ENCODE measurements at places on chromosomes 1 and 21.
A peak's percentile ranks its signal among the peaks of the same experiment; 100 is the strongest.

DNA sequence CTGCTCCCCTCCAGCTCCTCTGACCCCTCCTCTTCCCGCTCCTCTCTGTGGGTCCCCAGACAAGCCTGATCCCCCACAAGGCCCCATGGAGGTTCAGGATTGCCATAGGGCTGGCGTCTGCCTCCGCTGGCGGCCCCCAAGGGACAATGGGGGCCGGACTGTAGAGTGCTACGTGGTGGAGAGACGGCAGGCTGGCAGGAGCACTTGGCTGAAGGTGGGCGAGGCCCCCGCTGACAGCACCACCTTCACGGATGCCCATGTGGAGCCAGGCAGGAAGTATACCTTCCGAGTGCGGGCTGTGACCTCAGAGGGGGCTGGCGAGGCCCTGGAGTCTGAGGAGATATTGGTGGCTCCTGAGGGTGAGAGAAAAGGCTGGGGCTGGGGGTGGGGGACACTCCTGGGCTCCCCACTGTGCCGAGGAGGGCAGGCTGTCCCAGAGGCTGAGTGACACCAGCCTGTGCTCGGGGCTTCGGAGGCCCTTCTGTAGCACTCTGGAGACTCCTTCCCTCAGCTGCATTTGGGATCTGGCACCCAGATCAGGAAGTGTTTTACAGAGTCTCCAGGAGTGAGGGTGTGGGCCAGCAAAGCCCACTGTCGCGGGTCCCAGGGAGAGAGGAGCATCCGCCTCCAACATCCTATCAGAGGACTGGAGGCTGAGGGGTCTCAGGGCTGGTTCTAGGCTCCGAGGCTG is 25.9 kb downstream of the IGFN1 start:
- DNase-seq = no peak

DNA sequence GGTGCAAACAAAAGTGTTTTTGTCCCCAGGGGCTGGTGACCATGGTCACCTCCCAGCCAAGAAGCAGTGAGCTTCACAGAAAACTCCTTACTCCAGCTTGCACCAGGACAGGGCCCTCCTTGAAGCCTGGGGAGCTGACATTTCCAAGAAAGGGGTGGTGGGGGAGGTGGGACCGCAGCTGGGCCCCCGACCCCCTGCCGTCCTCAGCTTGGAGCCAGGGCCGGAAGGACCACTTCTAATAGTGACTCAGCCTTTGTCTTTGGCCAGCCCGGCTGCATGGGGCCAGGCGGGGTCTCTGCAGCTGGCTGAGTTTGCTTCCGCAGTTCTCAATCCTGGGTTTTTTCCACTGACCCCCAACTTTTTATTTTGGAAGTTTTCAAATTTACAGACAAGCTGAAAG is 136.5 kb upstream of the POU3F1 start:
- DNase-seq = no peak

DNA sequence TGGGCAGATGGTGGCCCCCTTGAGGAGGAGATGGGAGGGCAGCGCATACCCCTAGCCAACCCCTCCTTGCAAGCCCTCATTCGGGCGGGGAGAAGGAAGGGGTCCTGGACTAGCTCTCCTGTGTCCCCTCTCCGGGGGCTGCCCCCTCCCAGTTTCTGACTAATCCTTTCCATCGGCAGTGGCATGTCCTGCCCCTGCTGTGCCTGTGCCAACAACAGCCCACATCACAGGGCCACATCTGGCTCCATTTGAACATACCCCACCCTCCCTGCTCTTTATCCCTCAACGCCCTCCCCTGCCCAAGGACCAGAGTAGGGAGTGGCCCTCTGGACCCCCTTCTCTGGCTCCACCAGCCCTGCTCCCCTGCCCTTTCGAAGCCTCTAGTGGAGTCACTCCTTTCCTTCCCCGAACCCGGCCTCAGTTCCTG is 11.0 kb upstream of the LMNA start:
- DNase-seq = no peak

GRCh38 chr21:17386498-17386897 is 126.3 kb upstream of the CXADR start:
- DNase-seq = no peak

- no peak for DNase-seq
These were observed 41.7 kb downstream of the WNT4 start for GRCh38 chr1:22101199-22101598.

- no peak for DNase-seq
These were observed 68.5 kb downstream of the SCMH1 start for GRCh38 chr1:41173651-41174050.

GRCh38 chr1:206903687-206904086 is 6.4 kb downstream of the IL24 start:
- DNase-seq = no peak

DNA sequence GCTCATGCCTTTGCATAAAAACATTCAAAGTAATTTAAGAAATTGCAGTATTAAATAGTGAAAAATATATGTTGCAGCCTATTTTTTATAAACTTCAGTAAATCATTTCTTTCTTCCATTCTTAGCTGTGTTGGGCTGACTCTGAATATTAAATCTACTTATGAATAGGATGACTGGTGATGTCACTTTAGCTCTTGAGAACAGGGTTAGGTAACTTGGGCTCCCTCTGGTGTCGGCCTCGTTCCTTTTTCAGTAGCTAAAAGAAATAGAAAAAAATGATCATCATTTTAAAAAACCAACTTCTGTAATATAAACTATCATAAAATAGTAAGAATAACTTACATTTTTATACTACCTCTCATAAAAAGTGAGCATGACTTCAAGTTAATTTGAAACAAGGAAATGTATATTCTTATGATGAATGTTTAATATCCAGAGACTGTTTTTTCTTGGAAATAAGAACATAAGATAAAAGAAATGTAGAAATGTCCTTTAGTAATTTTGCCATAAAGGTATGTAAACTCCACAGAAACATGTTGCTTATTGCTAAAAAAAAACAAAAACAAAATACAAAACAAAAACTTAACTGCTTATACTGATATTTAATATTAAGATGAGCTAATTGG is 26.8 kb upstream of the NCAM2 start:
- peak; percentile 41 for DNase-seq

- DNase-seq = no peak
These were observed 13.4 kb downstream of the ATF3 start for GRCh38 chr1:212621949-212622305.

DNA sequence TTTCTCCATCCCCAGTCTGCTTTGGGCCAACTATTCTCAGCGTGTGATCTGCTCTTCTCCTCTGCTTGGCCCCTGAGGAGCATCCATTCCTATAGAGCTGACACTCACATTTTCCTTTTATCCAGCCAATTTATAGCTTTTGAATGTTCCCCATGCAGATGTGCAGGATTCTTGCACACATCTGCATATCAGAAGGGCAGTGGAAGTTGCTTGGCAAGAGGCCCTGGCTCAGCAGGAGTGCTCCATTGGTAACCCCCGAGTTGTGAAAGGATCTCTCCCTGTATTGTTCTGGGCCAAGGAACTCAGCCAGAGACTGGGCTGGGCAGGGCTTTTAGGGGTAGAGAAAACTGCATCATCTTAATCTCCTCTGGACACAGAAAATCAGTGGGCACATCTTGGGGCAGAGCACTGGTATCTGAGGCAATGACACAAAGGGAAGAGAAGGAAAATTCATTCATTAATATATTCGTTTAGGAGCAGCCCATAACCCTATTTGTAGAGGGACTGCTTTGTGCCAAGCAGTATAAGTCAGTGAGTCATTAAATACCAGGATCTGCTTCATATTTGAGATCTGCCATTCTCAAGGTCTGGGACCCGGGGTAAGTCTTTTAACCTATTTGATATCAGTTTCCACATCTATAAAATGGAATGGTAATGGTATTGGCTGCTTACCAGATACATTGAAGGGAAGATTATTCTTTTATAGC is 31.0 kb upstream of the BEND5 start:
- no peak for DNase-seq

- no peak for DNase-seq
These were observed 3.9 kb upstream of the PITHD1 start for GRCh38 chr1:23774174-23774880.

DNA sequence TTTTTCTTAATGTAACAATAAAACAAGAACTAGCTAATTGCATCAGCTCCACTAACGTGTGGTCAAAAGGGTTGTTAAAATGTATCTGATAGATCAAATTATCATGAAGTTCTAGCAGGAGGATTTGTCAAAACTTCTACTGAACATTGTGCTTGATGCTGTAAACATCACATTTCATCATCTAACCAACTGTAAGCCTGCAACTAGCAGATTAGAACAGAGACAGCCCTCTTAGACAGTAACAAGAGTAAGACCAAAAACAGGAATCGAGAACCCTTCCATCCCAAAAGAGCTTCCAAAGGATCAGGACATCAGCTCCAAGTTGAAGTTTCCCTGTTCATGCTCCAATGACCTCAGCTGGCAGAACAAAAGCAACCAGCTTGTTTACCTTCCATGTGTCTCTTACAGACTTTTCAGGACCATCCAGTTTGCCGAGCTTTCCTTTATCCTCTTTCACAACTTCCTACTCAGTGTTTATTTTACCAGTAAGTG is 44.6 kb downstream of the NIBAN1 start:
- DNase-seq = no peak

DNA sequence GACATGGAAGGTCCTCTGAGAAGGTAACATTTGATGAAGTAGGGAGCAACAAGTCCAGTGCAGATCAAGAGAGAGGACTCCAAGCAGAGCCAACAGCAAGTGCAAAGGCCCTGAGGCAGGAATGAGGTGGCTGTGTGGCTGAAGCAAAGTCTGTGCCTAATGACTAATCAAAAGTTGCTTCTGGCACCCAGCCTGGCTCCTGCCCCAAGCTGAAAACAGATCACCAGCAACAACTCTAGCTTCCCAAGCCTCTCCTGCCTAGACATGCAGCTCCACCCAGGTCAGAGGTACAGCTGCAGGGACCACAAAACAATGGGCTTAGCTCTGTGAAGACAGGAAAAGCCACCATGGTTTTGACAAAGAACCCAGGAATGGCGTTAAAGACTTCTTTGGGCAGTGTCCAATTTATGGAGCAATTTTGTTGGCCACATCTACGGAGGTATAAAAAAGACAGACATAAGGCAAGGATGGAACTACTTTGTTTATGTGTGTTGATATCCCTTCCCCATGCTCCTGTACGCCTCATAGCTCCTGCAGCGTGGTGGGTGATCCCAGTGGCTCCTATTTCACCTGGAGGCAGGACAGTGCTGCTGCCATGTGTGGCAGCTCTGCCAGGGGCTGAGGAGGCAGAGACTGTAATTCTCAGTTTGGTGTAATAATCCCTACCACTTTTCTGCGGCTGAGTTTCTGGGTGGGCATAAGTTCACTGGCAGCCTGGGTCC is 26.4 kb upstream of the IGSF3 start:
- DNase-seq = no peak

DNA sequence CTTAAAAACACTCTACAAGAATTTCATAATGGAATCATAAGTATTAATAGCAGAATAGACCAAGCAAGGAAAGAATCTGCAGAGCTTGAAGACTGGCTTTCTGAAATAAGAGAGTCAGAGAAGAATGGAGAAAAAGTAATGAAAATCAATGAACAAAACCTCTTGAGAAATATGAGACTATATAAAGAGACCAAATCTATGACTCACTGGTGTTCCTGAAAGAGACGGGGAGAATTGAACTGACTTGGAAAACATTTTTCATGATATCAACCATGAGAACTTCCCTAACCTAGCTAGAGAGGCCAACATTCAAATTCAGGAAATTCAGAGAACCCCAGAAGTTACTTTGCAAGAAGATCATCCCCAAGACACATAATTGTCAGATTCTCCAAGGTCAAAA is 85.6 kb downstream of the GDAP2 start:
- no peak for DNase-seq

GRCh38 chr1:103911450-103911849 is 161.8 kb downstream of the AMY1C start:
- no peak for DNase-seq

DNA sequence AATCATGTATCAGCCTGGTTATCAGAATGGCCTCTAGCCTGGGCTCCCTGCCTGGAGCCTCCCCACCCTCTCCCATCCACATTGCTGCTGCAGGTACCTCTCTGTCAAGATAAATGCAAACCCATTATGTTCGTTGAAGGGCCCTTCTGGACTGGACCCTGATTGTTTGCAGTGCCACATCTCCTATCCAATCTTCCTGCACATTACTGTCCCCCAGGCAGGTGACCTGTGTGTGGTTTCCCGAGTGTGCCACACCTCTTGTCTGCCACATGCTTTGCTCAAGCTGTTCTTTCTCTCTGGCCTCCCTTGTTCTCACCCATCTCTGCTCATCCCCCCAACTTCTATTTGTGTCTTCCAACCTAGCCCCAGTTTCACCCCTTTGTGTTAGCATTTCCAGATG is 32.4 kb downstream of the IER5 start:
- DNase-seq = no peak

DNA sequence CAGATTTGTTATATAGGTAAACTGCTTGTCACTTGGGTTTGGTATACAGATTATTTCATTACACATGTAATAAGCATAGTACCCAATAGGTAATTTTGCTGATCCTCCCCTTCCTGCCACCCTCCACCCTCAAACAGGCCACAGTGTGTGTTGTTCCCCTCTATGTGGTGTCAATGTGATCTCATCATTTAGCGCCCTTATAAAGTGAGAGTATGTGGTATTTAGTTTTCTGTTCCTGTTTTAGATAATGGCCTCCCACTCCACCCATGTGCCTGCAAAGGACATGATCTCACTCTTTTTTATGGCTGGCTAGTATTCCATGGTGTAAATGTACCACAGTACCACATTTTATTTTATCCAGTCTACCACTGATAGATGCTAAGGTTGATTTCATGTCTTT is 522.1 kb upstream of the LRRC7 start:
- no peak for DNase-seq

DNA sequence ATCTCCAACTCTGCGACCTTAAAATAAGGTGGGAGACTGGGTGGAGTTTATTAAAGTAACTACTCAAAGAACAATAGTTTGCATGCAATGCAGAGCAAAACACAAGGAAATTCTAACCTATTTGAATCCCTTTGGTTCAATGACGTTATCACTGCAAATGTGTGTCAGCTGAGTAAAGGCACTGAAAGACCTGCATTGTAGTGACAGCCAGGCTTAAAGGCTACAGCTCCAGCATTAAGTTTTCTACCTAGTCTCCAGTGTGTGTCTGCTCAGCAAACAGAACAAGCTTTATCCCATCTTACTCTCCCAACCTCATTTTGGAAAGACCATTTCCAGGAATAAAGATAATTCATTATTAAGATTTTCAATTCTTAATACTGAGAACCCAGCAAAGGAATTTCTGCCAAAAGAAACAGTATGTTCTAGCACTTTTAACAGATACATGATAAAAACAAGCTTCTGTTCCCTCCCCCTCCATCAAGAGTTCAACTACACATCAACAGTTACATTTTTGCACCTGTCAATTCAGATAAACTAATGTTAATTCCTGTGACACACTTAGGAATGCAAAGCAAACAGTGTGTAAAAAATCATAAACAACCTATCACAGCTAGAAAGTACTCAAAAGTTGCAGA is 14.2 kb downstream of the PTP4A2 start:
- peak; percentile 38 for DNase-seq

DNA sequence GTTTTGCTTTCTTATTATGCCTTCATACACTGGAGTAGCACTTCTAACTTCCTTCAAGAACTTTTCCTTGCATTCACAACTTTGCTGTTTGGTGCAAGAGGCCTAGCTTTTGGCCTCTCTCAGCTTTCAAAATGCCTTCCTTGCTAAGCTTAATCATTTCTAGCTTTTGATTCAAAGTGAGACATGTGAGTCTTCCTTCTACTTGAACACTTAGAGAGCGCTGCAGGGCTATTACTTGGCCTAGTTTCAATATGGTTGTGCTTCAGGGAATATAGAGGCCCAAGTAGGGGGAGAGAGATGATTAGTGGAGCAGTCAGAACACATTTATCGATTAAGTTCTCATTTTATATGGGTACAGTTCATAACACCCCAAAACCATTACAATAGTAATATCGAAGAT is 12.4 kb downstream of the ANGEL2 start:
- DNase-seq = no peak
